ENCODE measurements at places on chromosomes 2 and 18. TPM values are rescaled to one million over a fixed set of nuclear protein-coding genes. Genes with fewer than 3 reads are reported as not detected.

LRRC30 gene
- total RNA-seq: not detected

DNA sequence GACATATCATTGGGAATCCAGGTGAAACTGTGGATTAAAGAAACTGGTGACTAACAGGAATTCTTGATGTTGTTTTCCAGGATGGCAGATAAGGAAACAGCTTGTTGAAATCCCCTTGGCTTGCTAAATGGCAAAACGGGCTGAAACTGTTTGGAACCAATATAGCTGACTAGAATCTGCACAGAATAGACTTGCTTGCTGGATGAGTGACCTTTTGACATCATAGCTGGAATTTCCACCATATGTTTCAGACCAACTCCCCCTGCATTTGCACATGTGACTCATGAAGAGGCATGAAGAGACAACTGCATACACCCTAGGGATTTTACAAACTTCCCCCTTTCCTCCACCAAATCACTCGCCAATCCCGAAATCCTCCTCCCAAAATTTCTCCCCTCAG lies 87.7 kb upstream of the LYPD1 start:
- DNase-seq: no peak

- DNase-seq: peak; percentile 83
These were observed 86.0 kb upstream of the ALPP start for GRCh38 chr2:232292395-232293154.

GRCh38 chr2:43054367-43054766 lies 172.0 kb downstream of the ZFP36L2 start:
- no peak for DNase-seq

- no peak for DNase-seq
These were observed 40.8 kb downstream of the COL5A2 start for GRCh38 chr2:189138800-189139199.

DNA sequence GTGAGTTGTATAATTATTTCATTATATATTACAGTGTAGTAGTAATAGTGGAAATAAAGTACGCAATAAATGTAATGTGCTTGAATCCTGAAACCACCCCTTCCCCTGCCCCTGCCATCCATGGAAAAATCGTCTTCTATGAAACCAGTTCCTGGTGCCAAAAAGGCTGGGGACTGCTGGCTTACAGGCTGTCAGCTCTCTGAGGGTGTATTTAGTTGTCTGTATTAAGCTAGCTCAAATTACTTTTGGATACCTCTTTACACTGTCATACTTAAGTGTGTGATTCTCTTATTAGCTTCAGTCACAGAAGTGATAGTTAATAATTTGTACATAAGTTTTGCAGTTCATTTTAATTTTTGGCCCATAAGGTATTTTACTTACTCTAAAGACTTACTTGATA lies 29.6 kb downstream of the LCLAT1 start:
- no peak for DNase-seq
